ENCODE measurements at places on chromosomes 2 and 18. TPM values are rescaled to one million over a fixed set of nuclear protein-coding genes. Genes with fewer than 3 reads are reported as not detected.

The MOGAT1 gene
- not detected for total RNA-seq

The DSG4 gene
- not detected for total RNA-seq

The TEKT4 gene
- total RNA-seq, result 0.88 TPM

The SCN2A gene
- 0.20 TPM for total RNA-seq

The ABHD1 gene
- 0.71 TPM for total RNA-seq

The LHCGR gene
- 1.3 TPM for total RNA-seq

The CRIM1 gene
- 74.8 TPM for total RNA-seq

The RFTN2 gene
- 12.9 TPM for total RNA-seq

The GGCX gene
- total RNA-seq, result 49.9 TPM
